ENCODE measurements at places on chromosomes 12 and 14.

GRCh38 chr14:21070610-21071224 lies 613 bp downstream of the ARHGEF40 start:
- peak; percentile 25 for DNase-seq

DNA sequence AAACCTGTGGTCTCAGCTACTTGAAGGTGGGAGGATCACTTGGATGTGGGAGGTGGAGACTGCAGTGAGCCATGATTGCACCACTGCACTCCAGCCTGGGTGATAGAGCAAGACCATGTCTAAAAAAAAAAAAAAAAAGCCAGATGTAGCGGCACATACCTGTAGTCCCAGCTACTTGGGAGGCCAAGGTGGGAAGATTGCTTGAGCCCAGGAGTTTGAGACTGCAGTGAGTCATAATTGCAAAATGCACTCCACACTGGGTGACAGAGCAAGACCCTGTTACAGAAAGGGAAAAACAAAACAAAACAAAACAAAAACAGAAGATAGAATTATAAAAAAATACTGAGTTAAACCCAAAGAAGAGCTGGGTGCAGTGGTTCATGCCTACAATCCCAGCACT lies 29.1 kb upstream of the APOF start:
- DNase-seq, result no peak

DNA sequence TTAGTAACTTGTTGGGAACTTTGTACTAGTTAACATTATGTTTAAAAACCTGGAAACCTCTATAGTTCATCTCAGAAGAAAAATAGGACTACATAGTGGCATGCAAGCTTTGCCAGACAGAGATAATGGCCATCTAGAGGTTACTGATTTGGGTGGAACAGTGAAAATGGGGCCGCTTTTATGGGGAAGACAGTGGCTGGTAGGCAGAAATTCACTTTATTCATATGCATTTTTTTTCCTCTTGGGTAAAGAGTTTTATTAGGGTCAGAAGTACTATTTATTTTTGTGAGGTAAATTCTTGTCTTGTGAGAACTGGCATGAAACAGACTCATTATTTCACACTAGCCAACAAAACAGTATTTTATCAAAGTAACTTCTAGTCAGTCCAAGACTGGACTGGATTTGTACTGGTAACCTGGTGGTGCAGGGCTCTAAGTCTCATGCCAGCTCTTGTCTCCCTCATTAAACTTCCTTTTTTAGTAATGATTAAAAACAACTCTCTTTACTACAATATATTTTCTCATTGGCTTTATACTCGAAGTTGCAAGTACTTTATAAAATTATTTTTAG lies 345.8 kb downstream of the RAD51B start:
- DNase-seq, result no peak

DNA sequence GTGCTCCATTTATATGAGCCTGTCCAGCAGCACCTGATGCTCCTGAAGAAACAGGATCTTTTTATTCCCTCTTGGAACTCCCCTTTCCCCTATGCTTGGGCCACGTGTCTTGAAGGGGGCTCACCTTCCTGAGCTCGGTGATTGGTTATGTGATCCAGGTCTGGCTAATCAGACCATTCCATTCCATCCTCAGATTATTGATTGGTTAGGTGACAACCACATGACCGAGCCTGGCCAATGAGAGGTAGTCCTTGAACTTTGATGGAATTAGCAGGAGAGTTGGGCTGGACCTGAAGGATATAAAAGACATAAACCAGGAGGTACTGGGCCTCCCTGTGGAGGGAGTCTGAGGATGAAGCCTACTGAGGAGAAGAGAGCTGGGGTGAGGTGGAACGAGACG lies 216.6 kb upstream of the LHX5 start:
- DNase-seq, result no peak

GRCh38 chr12:100221523-100221922 lies 20.9 kb downstream of the ACTR6 start:
- DNase-seq, result no peak

- DNase-seq, result no peak
These were observed 21.2 kb upstream of the HSPB8 start for GRCh38 chr12:119157528-119157927.

DNA sequence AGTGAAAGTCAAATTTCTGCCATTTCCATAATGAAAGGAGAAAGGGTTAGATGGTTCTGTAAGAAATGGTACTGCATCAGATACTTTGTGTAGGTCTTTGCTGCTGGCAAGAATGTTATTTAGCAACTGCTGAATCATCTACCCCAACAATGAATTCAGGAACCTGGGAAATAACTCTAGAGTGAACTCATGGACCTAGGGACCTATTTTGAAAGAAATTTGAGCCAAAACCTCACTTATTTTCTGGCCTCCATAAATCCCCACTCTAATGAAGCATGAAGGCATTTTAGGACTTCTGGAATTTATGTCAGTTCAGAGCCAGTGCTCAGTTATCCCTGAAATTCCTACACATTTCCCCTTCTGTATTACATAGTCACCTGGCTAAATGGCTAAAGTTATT lies 50.9 kb upstream of the CPNE8 start:
- no peak for DNase-seq

DNA sequence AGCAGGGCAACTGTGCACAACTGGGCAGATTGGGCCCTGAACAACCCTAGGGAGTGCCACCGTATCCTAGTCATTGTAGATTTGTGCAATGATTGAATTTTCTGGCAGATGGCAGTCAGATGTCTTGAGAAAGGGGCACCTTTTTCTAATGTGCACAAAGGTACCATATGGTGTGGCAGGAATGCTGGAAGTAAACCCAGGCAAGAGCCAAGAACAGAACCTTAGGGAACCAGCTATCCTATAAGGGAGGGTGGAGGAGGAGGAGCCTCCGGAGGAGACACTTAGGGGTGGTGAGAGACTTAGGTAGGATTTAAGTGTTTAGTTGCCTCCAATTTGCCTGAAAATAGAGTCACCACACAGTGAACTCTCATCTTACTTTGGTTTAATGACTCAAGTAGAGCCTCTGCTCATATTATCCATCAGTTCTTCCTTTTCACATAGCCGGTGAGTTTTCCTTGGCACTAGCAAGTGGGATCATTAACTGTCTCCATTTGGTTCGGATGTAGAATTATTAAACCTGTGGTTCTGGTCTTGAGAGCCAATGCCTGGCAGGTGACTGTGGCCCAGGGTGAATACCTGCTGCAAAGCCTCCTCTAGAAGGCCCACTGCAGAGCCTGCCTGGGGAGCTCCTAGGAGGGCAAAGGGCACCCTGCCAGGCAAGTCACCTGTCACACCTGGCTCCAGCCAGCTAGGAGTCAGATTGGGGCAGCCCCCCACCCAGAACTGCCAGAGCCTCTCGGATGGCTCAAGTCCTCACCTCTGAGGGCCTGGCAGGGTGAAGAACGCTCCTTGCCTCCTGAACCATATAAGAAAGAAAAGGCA lies 184.4 kb upstream of the HIF1A start:
- no peak for DNase-seq

- DNase-seq, result peak; percentile 31
These were observed 42.0 kb downstream of the TRAF3 start for GRCh38 chr14:102819176-102819628.

DNA sequence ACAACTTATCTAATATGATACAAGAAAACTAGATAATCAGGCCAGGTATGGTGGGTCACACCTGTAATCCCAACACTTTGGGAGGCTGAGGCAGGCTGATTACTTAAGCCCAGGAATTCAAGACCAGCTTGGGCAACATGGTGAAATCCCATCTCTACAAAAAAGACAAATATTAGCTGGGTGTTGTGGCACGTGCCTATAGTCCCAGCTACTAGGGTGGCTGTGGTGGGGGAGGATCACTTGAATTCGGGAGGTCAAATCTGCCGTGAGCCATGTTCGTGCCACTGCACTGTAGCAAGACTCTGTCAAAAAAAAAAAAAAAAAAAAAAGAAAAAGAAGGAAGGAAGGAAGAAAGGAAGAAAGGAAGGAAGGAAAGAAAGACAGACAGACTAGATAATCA lies 27.0 kb downstream of the ZCRB1 start:
- DNase-seq, result no peak

GRCh38 chr14:63276016-63276415 lies 42.7 kb downstream of the GPHB5 start:
- no peak for DNase-seq

- DNase-seq, result no peak
These were observed 63.5 kb upstream of the TMTC1 start for GRCh38 chr12:29847246-29847645.

- no peak for DNase-seq
These were observed 74.6 kb downstream of the CHGA start for GRCh38 chr14:92997343-92998061.

- DNase-seq, result no peak
These were observed 4.0 kb downstream of the P2RX2 start for GRCh38 chr12:132622437-132623071.

- DNase-seq, result no peak
These were observed 40.4 kb upstream of the PPP2R5C start for GRCh38 chr14:101721111-101721510.

DNA sequence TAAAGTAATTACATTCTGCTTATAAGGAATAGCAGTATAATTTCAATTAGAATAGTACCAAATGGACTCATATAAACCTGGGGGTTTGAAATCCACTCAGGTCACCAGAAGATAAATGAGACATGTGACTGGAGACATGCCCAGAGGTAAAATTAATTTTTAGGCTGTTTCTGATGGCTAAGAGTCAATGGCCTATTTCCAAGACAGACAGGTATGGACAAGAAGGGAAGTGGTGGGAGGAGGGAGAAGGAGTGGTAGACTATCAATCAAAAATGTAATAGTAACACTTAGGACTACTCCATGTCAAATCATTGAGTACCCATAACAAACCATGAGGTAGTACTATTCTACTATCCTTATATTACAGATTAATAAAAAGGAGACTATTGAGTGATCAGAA lies 544.0 kb downstream of the GALC start:
- DNase-seq, result no peak

DNA sequence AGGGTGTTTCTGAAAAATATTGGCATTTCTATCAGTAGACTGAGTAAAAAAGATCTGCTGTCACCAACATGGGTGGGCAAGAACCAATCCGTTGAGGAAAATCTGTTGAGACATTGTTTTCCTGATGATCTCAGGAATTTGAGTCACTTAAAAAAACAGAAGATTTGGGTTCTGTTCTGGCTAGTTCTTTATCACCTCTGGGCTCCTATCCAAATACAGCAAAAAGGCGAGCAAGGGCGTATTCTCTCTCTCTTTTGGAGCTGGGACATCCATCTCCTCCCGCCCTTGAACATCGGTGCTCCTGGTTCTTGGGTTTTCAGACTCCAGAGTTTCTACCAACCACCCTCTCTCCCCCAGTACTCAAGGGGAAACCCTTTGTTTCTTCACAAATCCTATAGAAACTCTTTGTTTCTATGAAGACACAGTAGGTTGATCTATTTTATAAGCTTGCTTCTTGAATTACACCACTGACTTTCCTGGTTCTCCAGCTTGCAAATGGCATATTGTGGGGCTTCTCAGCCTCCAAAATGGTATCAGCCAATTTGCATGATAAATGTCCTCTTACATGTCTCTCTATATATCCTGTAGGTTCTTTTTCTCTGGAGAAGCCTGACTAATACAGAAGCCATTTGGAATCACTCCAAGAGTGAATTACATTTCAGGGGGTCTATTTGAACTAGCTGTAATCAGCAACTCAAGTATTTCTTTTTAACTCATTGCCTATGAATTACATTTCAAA lies 263.9 kb upstream of the TMTC1 start:
- no peak for DNase-seq

DNA sequence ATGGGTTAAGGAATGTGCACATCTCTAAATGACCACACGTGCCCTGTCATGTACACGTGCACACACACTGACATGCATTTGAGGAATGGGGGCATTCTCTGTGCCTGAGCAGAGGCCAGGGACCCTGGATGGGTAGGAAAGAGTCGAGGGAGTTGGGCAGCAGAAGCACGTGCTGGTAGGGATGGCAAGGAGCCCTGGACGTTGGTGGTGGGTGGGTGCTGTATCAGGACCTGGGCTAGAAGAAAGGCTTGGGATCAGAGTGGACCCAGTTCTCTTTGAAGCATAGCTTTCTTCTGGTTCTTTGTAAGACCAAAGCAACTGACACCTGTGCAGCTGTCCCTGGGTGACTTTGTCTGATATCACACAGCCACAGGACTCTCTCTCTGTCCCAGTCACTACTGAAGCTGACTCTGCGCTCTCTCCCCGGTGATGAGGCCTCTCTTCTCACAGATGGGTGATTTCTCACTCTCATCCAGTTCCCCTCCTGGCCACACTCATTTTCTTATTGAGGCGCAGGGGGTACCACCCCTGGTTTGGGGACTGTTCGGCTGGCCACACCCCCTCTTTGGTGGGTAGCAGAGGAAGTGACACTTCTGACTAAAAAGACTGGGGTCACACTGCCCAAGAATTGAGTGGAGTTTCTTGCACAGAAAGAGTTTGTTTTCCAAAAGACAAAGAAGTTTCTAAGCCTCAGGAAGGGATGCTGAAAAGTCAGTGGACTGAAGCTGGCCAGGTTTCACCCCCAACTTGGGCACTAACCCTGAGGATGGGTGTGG lies 171.7 kb upstream of the RTL1 start:
- DNase-seq, result no peak

DNA sequence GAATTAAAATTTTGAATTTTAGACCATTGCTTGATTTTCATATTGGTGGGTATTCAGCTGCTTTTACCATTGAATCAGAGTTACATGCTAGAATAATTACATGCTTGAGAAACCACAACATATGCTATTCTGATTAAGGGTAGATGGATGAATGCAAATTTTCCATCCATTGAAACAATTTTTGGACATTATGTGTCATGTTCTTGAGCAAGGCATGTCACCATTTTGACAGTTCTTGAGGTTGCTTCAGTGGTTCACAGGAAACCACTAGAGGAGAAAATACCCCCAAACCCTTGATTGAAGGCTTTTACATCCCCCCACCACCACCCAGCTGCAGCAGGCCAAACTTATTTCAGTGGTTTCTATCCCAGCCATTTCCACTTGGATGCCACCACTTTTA lies 13.5 kb downstream of the UBR7 start:
- no peak for DNase-seq

GRCh38 chr12:67742461-67742860 lies 93.9 kb downstream of the DYRK2 start:
- no peak for DNase-seq

GRCh38 chr14:104437703-104438102 lies 141.9 kb upstream of the C14orf180 start:
- no peak for DNase-seq

GRCh38 chr14:28407031-28407825 lies 359.4 kb upstream of the FOXG1 start:
- no peak for DNase-seq

- no peak for DNase-seq
These were observed 161.8 kb downstream of the EFCAB11 start for GRCh38 chr14:89792489-89793366.

DNA sequence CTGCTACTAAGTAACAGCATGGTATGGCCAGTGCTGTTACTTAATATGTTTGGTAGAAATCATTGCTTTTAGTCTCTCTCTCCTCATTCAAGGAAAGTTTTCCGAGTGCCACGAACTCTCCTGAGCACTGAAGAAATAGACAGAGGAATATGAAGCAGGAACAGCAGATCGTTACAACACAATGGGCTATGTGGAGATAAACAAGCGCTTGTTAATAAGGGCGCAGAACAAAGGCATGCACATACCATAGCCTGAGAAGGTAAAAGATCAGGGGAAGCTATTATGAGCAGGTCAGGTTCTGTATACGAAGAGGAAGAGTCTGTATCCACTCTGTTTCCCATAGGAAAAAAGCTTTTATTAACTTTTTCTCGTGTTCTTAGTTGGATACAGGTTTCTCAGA lies 156.2 kb upstream of the CPNE8 start:
- no peak for DNase-seq
